Adipocyte (in vitro differentiated cells): ENCODE measurements at places on chromosomes 16 and 17.
A peak's percentile ranks its signal among the peaks of the same experiment; 100 is the strongest.

- DNase-seq, result no peak
Observed at GRCh38 chr16:20598832-20599469, 22.8 kb upstream of the ACSM2B start.

DNA sequence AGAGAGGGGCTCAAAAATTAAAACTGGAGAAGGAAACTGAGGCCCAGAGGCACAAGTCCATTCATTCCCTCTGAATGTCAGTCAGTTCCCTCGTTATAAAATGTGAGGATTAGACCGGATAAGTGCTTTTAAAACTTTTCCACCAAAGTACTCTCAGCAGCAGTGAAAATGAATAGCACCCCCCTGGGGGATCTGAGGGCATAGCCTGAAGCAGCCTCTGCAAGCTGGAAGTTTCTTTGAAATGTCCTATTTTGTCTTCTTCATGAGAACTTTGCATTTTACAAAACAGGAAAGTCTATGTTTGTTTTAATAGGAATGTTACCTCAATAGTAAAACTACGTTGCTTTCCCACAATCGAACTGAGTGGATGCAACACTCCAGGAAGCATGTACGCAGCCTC, 273.0 kb downstream of the CEP112 start:
- no peak for DNase-seq

GRCh38 chr17:38897176-38897575, 27.3 kb downstream of the LASP1 start:
- no peak for DNase-seq

GRCh38 chr17:76561799-76562268, 22.0 kb downstream of the PRCD start:
- peak; percentile 49 for DNase-seq

DNA sequence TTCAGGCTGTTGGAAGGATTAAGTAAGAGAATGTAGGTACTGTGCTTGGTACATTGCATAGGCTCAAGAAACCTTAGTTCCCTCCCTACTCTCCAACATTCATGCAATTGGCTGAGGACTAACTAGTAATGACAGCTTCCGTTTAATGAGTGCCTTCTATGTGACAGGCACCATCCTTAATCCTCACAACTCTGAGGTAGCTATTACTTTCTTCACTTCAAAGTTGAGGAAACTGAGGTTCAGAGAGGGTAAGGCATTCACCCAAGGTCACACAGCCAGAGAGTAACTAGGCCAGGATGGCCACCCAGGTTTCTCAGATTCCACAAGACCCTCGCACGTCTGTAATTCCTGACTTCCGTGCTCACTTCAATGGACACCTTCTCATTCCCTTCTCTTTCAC, 22.2 kb downstream of the UNC119 start:
- no peak for DNase-seq

DNA sequence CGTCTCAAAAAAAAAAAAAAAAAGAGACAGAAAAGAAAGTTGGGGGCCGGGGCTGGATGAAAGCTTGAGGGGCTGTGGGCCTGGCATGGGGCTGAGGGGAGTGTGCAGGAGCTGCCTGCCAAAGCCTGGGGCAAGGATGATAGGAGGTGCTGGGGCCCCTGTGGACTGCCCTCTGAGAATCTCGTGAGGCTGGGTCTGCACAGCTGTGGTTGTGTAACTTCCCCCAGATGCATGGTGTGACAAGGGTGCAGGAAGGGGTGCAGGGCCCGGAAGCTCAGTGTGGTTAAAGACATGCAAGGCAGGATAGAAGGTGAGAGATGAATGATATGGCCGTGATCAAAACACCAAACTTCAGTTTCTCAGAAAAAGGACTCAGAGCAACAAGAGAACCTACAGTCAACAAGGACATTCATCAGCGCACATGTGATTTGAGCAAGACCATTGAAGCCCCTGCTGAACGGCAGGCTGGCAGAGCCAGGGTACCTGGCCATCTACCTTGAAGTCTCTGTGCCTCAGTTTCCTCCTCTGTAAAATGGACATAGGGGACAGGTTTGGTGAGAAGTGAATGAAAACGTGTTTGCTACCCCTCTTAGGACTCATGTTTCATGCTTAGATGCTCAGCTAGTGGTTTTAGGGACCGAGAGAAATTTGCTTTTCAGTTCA, 9.6 kb downstream of the IL32 start:
- DNase-seq, result no peak

GRCh38 chr17:68352041-68352440, 60.7 kb downstream of the ARSG start:
- DNase-seq, result no peak

GRCh38 chr17:19012171-19013080, 7.9 kb upstream of the FAM83G start:
- DNase-seq, result no peak

DNA sequence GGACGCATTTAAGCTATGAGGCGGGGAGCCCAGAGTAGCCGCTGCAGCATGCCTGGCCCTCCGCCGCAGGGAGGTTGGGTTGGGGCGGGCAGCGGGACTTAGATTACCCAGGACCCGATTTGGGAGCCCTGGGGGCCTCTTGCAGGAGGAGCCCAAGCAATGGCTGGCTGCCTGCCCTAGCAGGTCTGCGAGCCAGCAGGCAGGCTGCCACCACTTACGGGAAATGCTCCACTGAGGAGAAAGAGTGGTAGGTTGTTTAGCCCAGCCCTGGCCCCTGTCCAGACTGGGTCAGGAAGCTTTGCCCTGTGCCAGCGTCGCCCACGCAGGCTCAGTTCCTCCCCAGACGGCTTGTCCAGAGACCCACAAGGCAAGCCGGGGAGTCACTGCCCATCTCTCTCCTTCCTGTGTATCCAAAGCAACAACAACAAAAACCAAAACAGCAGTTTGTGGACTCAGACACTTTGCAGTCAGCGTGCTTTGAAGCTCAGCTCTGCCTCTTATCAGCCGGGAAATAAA, 10.3 kb upstream of the TVP23A start:
- peak; percentile 85 for DNase-seq

GRCh38 chr16:68420366-68420942, 27.9 kb downstream of the SMPD3 start:
- no peak for DNase-seq

DNA sequence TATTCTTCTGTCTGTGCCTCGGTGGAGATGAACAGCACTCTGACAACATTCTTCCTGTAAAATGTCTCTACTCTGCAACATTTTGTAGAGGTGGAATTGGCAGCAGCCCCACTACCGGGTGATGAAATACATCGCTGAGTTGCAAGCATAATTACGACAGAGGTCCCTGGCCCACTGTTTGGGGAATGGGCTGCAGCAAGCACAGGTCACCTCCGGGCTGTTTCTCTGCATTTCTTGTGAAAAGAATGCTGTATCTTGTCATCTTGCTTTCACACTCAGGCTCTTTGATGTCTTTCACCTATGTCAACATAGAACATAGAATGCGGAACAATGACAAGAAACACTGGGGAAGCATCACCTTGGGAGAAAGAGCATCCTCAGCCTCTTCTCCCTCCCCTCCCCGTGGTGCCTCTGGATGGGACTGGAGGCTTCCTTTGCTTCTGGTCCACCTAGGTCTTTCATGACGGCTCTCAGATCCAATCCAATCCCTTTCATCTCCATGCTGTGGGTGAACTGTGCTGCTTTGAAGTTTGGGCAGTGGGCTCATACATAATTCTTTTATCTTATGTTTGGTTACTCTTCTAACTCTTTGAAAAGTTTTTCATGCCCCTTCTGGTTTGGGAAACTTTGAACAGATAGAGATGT, 265.0 kb downstream of the PHKB start:
- no peak for DNase-seq

GRCh38 chr17:71985111-71986039, 135.4 kb upstream of the SOX9 start:
- DNase-seq, result peak; percentile 5

DNA sequence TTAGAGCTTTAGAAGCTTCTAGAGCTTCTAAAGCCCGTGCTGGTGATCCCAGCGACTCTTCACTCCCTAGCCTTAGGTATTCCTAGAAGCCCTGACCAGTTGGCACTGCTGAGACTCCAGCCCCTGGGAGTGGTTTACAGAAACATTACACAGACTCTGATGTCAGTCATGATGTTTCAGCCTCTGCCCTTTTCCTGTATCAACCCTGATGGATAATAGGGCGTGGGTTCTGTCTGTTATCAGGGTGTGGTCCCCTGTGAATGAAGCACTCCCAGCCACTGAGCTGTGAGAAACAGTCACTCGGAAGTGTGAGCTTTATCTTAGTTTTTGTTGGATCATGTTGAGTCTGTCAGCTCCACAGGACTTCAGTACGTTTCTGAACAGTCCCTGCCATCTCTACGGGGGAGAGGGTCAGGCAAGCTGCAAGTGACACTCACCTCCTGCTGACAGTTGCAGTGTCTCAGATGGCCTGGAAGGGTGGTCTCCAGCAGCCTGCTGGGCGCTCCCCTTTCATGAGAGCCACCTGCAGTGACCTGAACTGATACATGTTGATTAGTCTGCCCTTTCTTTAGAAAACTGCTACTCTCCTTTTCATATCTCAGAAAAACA, 12.8 kb downstream of the GOSR2 start:
- DNase-seq, result no peak

GRCh38 chr17:70709596-70709995, 540.3 kb downstream of the KCNJ2 start:
- no peak for DNase-seq

DNA sequence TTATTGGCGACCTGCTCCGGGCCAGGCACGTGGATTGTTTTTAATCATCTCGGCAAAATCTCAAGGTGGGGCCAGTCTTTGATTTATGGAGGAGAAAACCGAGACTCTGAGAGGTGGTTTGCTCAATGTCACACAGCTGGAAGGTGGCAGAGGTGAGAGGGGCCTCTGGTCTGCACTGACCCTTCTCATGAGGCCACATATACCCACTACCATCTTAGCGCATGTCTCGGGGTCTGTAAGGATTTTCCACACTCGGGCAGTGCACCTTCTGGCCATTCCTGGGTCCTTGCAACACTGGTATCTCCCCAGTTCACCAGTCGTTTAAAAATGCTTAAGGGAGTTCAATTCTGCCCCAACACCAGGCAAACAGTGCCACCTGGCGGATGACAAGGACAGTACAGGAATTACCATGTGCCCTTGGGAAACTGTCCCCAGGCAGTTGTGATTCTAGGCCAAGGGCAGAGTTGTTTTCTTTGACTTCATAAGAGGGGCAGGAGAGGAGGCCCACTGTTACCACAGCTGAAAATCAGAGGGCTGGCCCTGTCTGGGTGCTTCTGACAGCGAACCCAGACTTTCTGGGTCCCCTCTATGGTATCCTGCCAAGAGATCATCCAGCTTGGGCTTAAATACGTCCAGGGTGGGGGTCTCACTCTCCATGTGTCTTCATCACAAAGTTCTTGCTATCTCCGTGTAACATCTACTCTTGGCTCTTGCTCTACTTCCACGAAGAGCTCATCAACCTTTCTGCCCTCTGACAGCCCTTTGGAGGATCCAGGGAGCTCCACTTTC, 39.4 kb upstream of the RAI1 start:
- DNase-seq, result peak; percentile 91

GRCh38 chr16:86616906-86617305, 38.6 kb downstream of the FOXL1 start:
- no peak for DNase-seq

DNA sequence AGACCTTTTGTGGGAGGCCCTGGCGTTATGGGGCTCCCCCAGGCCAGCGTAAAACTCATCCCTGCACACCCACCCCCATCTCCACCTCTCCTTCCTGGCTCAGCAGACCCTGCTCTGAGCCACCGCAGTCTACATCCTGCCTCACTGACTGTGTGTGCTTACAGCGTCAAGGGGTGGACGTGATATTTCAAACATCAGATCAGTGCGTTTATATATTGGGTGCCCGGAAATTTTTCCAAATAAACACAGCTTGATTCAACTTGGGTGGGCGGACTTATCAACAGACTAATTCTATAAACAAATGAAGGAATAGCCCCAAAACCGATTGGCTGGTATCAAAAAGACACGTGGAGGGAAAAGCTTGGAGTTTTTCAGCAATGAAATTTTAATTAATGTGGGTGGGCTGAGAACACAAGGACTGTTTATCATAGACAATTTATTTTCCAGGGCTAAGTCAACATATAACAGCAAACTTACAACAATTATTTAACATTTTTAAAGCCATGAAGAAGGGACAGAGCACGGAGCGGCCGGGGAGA, at the start of gene FOXL1:
TSS of gene FOXL1 (plus strand) at position 489 of the 539 bp plus-strand sequence. CDS start 175 bp downstream, outside the sequence.
- no peak for DNase-seq

DNA sequence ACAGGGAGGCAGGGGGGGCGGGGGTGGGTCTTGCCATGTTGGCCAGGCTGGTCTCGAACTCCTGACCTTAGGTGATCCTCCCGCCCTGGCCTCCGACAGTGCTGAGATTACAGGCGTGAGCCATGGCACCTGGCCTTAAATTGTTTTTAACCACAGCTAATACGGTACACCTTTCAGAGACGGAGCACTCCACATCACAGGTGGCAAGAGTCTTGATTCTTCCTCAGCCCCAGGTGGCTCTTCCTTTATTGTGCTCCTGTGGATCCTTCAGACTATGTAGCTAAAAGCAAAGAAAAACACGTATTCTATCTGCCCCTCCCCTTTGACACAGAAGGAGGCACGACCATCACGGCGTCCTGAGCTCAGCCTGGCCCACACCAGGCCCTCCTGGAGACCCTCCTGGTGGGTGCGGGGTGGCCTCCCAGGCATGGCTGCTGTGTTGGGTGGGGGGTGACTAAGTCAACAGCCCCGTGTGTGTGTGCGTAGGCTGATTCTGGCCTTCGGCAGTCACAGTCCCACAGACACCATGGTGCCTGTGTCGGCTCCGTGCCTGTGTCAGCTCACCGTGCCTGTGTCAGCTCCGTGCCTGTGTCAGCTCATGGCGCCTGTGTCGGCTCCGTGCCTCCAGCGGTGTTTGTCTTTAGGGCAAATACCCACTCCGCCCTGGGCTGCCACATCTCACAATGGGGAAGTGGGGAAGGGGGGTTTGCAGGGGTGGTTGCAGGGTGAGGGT, 10.8 kb upstream of the SECTM1 start:
- no peak for DNase-seq

- no peak for DNase-seq
Observed at GRCh38 chr16:89956505-89957215, 8.1 kb downstream of the DEF8 start.

DNA sequence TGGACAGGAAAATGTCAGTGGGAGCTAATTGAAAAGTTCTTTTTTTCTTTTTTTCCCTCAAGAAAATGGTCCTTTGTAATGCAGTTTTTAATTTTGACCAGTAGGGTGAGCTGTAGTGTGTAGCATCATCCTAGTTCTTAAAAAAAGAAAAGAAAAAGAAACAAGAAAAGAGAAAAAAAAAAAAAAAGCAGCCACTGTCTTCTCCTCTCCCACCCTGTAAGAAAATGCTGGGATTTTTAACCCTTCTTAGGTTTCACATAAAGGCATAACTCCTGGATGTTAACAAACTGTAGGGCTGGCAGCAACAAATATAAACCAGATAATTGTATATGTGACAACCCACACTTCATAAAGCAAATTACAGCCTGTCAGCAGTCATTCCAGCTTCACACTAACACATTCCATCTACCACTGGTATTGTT, 78.1 kb downstream of the SKAP1 start:
- peak; percentile 74 for DNase-seq

GRCh38 chr17:3986939-3987335, 22.7 kb upstream of the ATP2A3 start:
- no peak for DNase-seq

- no peak for DNase-seq
Observed at GRCh38 chr16:1377406-1378010, 25.8 kb downstream of the GNPTG start.
